ENCODE measurements at places on chromosomes 2 and 18.

DNA sequence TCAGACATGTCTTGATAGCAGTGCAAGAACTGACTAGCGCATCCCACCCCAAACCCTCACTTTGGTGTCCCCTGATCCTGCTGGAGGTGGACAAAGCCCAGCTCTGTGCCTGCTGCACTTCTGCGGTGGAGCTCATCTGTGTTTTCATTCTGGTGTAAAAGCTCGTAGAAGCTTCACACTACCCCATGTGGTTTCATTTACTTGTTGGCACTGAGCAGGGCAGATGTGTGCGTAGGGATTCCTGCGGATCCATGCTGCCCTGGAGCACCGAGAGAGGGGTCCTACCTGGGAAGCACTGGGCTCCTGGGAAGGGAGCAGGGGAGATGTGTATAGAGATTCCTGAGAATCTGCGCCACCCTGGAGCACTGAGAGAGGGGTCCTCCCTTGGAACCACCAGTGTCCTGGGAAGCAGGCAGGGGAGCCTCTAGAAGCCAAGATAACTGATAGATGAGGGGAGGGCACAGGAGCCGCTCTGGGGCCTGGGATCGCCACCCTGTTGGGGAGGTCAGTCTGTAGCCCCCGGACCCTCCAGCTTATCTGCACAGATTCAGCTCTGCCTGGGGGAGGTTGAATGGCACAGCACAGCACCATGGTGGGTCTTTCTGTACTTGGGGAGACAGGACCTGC is 106.9 kb upstream of the OTOS start:
- DNase-seq: no peak

GRCh38 chr2:18597618-18598017 is 8.2 kb upstream of the NT5C1B start:
- DNase-seq: no peak

DNA sequence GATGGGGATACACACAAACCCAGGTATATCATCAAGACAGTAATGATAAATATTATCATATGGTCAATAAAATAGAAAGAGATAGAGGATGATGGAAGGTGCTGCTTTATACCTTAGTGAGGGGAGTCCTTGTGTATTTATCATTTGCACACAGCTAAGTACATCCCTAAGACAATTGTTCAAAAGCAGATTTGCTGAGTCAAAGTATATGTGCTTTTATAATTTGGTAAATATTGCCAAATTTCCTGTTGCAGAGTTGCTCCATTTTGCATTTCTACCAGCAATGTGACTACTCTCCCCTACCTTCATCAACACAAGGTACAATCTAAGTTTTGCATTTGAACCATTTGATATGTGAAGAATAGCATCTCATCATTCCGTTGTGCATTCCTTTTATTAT is 22.6 kb upstream of the PLEK start:
- DNase-seq: no peak

DNA sequence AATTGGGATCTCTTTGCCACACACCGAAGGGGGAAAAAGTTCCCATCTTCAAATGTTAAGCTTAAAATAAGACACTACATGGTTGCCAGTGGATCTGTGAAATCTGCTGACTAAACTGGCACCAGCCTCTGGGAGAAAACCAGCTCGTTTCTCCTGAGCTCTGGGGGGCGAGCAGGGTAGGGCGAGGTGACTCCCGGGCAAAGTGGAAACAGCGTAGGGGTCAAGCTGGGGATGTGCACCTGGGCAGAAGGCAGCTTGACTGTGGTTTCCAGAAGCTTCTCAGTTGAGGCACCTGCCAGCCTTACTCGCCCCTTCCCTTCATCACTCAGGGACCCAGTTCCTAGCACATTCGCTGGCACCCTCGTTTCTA is 62.8 kb downstream of the SFXN5 start:
- no peak for DNase-seq

DNA sequence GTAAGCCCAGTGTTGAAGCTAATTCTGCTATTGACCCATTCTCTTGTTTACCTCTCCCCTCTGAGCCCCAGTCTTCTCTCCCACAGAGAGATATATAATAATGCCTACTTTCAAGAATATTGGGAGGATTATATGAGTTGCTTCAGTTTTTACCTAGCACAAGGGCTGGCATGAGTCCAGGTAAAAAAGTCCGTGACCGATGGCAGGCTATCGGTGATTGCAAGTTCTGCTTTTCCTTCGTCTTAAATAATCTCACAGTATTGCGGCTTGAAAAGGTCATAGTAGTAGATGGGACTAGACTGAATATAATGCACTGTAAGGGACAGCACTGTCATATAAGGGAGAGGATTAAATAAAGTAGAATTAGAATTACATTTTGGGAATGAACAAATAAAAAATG is 77.6 kb downstream of the KIF5C start:
- no peak for DNase-seq
